DND-41 (cell line): ENCODE measurements at places on chromosomes 3 and 15.

- no peak for DNase-seq
Measured at GRCh38 chr15:47959617-47960413, 161.0 kb upstream of the SLC24A5 start.

GRCh38 chr3:62672988-62673313, 202.3 kb downstream of the CADPS start:
- no peak for DNase-seq

GRCh38 chr15:76566276-76566675, 229.7 kb downstream of the ISL2 start:
- DNase-seq, result no peak

DNA sequence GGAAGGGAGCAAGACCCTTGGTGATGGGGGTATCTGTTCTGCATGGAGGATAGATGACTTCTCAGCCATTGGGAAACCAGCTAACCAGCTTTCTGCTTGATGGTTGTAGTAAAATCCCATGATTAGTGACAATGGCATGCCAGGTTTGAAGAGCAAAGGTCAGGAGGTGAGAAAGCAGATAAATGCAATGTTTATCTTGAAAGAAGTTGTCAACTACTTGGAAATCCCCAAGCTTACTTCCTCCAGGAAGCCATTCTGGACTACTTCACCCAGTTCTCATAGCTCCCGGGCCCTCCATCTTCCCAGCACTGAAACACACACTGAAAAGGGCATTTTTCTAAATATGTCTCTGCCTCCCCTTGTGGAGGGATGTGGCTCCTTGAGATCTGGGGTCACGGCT, 51.3 kb downstream of the SMAD3 start:
- DNase-seq, result no peak

- no peak for DNase-seq
Measured at GRCh38 chr15:32781781-32782180, 64.0 kb downstream of the GREM1 start.

DNA sequence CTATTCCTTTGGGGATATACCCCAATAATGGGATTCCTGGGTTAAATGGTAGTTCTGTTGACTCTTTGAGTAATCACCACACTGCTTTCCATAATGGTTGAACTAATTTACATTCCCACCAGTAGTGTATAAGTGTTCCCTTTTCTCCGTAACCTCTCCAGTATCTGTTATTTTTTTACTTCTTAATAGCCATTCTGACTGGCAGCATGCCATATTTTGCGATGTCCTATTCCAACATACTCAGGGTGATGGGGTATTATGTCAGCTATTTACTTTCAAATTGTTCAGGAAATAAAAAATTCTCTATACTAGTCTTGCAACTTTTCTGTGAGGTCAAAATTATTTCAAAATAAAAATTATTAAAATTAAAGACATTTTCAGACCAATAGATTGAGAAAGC, 9.1 kb upstream of the PARP14 start:
- DNase-seq, result no peak

DNA sequence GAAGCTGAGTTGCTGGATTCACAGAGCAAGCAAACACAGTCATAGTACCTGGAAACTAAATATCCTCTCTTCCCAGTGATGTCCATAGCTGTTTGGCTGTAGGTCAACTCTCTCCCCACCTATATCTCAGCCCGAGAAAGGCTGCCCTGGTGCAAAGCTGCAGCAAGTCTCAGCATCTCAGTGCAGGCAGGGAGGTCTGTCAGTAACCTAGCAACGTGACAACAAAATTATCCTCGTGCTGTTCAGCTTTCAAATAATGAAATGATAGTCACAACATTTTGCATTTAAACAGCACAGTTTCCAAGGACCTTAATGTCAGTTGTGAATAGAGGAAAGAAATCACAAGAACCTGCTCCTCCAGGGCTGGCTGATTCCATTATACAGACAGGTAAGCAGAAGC, 83.6 kb downstream of the CHST2 start:
- no peak for DNase-seq

DNA sequence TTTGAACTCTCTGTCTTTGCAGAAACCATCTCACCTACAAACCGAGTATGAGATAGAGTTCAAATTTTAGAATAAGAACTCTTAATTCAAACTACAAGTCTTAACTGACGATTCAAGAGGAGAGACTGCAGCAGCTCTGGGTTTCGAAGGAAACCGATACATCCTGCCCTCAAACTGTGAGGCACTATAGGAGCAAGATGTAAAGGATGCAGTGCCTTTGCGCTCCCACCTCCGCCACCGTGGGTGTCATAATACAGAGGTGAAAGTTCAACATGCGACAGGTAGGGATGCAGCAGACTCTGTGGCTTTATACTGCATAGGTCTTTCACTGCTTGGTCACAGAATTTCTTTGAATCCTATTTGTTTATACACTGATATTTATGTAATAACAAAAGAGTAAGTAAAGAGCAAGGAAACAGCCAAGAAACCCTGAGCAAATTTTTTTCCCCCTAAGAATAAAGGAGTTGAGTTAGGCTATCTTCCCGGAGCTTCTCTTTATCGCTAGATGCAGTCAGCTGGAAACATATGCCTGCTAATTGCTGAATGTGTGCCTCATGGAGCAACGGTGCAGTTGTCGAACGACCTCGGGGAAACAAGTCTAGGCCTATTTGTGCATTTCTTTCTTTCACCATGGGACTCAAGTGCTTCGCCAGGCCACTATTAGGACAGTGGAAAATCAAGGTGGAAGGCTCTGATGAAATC, 1097.6 kb upstream of the CFAP20DC start:
- no peak for DNase-seq

DNA sequence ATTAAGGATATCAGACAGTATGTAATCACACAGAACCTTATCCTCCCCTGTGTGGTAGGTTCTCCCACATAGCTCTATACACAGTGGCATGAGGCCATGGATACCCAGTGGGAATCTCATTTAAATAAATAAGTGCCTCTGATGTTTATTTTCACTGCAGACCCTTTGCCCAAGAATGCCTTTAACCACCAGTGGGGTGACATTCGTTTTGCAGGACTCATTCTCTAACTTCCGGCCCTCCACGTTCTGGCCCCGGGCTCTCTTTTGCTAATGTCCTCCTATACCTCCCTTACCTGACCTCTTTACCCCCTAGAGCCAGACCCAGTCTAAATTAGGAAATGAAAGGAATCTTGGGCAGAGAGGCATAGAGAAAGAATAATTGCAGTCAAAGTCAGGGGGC, 8.3 kb downstream of the CCDC80 start:
- no peak for DNase-seq

- DNase-seq, result no peak
Measured at GRCh38 chr3:65873028-65873427, 165.7 kb downstream of the MAGI1 start.

- DNase-seq, result no peak
Measured at GRCh38 chr15:37107071-37107743, 6.9 kb upstream of the MEIS2 start.

GRCh38 chr15:65824941-65825544, 33.0 kb upstream of the DENND4A start:
- no peak for DNase-seq

DNA sequence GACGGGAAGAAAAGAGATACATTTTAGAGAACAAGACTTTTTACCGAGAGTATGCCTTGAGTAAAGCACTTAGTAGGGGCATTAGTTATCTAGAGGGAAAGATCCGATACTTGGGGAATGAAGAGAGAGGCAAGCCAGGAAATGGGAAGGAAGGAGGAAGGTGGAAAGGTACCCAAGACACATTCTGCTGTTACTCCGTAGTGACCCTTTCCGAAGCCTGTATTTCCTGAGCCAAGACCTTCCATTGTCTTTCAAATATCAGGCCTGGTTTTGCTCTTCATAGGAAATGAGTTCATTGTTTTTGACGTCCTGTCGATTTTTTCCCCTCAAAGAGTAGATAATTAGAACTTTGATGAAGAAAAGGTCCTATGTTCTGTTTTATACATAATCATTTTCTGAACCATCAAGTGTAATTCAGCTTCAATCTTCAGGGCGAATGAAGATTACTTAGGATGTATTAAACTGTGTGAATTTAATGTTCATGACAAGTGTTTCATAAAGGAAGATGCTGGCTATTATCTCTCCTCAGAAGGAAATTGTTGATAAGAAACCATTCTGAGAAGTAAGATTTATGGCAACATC, 95.7 kb downstream of the PPM1L start:
- DNase-seq, result no peak

- DNase-seq, result no peak
Measured at GRCh38 chr3:128254967-128255366, 101.7 kb downstream of the EEFSEC start.

GRCh38 chr3:69200384-69201068, 78.1 kb upstream of the LMOD3 start:
- DNase-seq, result no peak

GRCh38 chr15:36878684-36879262, 221.6 kb downstream of the MEIS2 start:
- DNase-seq, result no peak

- no peak for DNase-seq
Measured at GRCh38 chr3:71393093-71393492, 190.4 kb downstream of the FOXP1 start.

DNA sequence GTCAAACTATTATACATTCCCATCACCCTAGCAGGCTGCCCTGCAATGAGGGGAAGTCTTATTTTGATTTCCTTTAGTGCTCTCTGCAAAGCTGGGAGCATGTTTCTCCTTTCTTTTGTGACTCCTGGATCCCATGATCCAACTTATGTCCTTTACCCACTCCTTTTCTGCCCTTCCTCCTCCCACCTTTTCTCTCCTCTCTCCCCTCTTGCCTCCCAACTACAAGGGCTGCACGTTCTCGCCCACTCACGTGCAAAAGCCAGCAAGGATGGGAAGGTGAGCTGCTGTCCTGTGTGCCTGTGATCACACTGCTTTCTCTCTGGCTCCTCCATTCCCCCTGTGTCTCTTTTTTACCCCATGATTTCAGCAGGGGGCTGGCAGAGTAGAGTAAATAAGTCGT, 6.1 kb downstream of the VIPR1 start:
- no peak for DNase-seq

DNA sequence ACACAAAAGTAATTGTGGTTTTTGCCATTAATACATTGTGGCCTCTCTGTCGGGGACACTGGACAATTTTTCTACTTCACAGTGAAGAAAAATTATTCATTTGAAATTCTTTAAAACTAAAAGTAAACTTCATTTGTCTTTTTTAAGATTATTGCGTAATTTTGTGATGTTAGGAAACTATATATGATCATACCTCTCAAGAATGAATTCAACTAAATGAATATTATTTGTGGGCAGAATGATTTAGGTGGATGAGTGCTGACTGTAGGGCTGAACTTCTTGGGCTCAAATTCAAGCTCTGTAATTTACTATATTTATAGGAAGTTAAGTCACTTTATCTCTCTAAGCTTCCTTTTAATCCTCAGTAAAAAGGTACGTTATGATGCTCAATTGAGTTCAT, 441.2 kb downstream of the ROBO1 start:
- no peak for DNase-seq

DNA sequence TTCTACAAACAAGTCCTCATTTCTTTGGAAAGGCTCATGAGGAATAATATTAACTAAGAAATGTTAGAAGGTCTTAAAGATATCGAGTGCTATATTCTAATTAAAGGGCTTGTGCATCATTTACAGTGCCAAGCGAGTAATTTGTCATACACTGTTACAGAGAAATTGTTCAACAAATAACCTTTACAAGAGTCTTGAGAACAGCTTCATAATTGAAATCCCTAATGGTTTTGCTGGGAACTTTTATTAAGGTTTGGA, 209.5 kb downstream of the MECOM start:
- DNase-seq, result no peak

DNA sequence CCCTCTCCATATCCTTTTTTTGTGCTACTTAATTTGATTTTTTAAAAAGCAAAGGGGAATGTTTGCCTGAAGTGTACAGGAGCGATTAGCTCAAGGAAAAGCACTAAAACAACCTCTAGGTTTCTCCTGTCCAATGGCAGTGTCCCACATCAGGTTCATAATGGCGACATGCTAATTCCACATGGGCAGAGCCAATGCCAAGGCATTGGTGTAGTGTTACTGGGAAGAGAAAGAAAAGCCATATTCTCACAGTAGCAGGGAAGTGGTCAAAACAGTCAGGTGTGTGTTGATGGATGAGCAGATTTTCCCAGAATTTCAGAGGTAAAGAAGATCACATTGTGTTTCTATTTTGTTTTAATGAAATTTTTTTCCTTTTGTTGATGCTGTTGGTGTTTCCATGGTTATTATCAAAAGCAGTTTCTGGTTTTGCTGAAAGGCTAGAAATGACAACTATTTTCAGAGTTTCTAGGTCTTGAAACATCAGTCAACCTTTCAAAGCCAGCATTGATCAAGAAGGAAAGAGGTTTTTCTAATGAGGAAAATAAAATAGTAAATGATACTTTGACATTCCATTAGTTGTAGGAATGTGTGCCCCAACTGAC, 65.2 kb downstream of the FNDC3B start:
- DNase-seq, result no peak

- peak; percentile 40 for DNase-seq
Measured at GRCh38 chr3:45760878-45761711, 35.2 kb downstream of the SLC6A20 start.

GRCh38 chr3:143529018-143529478, 319.2 kb downstream of the SLC9A9 start:
- peak; percentile 79 for DNase-seq

DNA sequence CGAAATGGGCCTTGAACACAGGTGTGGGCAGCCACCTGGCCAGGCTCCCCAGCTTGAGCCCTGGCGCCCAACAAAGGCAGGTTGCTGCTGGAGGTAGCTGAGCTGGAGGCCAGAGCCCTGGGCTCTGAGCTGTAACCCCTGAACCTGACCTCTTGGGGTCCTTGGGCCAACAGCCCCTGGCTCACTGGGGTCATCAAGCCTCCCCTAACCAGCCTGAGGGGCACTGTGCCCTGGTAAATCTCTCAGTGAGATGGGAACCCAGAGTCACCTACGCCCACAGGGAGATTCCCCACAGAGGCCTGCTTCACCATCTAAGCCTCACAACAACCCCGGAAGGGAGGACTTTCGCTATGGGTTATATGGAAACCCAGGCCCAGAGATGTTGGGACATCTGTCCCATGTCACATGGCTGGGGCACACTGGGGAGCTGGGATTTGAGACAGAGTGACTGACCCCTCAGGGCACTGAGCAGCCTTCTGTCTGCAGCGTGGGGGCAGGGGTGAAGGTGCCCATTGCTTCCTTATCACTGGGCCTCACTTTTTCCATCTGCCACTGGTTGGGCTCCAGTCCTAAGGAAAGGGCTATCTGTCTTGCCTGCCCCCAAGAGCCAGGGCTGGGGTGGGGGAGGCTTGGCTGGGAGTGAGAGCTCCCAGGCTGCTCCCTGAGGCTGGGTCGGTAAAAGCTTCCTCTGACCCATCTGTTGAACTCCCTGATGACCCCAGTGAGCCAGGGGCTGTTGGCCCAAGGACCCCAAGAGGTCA, 59.1 kb downstream of the IQSEC1 start:
- no peak for DNase-seq
